ENCODE measurements at places on chromosomes 5 and 9. TPM values are rescaled to one million over a fixed set of nuclear protein-coding genes. Genes with fewer than 3 reads are reported as not detected.

PCDHA9 gene
- total RNA-seq: 1.5 TPM

CAMK2A gene
- total RNA-seq: not detected

GRCh38 chr5:10724781-10725507 lies 36.1 kb downstream of the DAP start:
- DNase-seq: no peak

ENC1 gene
- 8.3 TPM for total RNA-seq

WDR31 gene
- 4.0 TPM for total RNA-seq

PCDHGA8 gene
- total RNA-seq: 6.0 TPM

All from breast epithelium (tissue), 4 donors.